ENCODE measurements at places on chromosomes 13 and 19.
A peak's percentile ranks its signal among the peaks of the same experiment; 100 is the strongest.

DNA sequence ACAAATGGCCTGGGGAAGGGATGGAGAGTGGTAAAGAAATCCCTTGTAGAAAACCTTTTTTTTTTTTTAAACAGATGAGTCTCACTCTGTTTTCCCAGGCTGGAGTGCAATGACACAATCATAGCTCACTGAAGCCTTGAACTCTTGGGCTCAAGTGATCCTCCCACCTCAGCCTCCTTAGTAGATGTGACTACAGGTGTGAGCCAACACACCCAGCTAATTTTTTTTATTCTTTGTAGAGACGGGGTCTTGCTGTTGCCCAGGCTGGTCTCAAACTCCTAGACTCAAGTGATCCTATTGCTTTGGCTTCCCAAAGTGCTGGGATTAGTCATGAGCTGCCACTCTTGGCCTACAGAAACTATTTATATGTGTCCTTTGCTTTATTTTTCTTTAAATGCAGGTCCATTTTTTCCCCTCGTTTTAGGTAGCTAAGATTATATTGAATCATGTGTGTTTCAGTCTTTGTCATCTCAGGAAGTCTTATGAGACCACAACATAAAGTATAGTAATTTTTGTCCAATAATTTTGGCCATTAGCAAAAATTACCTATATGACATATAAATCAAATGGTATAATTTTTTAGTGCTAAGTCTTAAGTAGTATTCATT is 10.5 kb downstream of the LPAR6 start:
- DNase-seq, result no peak

DNA sequence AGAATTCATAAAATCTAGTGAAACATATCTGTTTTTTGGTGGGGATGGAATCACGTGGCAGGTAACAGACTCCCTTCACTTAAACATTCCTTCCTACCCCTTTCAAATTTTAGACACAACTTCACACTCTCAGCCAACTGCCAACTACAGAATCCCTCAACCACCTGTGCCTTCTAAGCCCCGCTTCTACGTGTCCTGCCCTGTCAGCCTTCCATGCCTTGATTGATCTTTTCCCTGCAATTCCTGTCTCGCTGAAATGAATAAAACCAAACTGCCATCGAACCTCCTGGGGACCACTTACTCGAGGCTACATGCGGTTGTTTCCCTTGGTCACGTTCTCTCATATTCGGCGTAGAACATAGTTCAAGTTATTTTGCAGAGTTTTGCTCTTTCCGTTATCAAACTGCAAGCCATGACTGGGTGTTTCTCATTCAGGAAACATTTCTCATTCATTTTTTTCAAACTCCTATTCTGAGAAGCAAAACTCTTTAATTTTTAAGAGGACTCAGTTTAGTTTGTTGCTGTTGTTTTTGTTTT is 1.1 kb downstream of the ZNF625 start:
- no peak for DNase-seq

DNA sequence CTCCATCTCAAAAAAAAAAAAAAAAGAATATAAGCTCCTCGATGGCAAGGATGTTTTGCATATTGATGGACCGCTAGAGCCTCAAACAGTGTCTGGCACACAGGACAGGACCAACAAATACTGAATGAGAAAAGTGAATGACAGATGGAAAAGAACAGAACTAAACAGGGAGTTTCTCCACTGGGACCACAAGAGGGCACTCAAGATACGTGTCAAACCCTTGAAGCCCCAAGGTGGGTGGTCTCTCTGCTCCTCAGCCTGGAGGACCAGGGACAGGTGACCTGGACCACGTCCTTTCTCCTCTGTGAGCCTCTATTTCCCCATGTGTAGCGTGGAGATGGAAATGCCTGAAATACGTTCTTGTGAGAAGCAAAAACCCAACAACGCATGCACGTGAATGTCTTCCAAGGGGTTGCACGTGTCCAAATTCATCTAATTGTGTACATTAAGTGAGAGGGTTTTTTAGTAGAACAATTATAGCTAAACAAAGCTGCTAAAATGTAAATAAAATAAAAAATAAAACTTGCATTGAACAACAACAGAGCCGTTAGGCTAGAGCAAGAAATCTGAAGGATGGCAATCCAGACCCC is 5.7 kb upstream of the CDC42EP5 start:
- no peak for DNase-seq

- DNase-seq, result no peak
Observed at GRCh38 chr19:49910179-49910578, 13.5 kb upstream of the IL4I1 start.

- DNase-seq, result no peak
Observed at GRCh38 chr13:45441633-45442032, 23.1 kb upstream of the COG3 start.

DNA sequence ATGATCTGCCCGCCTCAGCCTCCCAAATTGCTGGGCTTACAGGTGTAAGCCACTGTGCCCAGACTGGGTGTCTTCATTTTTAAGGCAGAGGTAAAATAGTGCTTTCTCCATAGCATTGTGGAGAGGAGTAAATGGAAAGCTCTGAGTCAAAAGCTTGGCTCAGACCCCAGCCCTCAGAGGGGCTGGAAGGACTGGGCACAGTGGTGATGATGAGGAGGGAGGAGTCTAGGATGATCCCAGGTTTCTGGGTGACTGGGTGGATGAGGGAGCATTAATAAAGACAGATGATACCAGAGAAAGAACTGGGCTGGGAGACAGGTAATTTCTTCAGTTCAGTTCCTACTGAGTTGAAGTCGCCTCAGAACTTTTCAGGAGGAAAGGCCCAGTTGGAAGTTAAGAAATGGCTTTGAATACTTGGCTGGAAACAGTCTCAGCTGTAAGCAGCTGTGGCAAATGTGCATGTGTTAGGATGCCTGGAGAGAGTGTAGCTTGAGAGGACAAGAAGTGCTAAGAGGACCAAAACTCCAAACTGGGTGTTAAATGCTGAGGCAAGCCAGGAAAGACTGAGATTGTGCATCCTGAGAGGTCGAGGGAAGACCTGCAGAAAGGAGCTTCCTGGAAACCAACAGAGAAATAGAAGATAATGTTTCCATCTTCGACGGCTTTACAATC is 37.1 kb upstream of the MEDAG start:
- DNase-seq, result no peak

DNA sequence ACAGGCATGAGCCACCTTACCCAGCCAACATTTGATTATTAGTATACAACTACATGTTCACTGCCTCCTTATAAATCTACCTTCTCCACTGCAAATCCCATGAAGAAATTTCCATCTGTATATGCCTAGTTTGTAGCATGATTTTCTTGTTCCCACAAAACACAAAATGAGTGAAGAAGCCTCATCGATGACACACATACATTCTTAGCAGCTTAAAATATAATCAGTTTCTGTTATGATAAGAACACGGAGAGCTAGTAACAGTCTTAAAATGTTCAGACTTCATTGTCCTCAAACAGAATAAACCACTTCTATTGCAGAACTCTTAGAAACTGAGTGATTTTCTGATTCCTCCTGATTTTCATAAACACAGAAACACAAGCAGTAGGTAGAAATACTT is 740.5 kb downstream of the PCDH9 start:
- no peak for DNase-seq

DNA sequence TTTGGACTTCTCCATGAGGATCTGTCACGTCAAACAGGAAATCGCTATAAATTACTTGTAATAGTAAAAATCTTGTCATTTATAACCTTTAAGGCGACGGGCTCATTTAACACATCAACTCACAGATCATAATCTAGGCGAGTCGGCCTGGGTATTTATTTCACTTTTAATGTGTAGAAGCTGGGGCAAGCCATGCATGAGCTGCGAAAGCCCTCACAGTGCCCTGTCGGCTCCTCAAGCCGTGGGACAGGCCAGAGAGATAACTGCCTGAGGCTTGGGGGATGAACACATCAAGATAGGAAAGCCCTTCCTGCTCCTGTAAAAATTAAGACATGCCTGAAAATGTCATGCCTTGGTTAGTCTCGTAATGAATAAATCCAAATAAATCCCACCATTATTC is 30.8 kb downstream of the SOX1 start:
- DNase-seq, result no peak

DNA sequence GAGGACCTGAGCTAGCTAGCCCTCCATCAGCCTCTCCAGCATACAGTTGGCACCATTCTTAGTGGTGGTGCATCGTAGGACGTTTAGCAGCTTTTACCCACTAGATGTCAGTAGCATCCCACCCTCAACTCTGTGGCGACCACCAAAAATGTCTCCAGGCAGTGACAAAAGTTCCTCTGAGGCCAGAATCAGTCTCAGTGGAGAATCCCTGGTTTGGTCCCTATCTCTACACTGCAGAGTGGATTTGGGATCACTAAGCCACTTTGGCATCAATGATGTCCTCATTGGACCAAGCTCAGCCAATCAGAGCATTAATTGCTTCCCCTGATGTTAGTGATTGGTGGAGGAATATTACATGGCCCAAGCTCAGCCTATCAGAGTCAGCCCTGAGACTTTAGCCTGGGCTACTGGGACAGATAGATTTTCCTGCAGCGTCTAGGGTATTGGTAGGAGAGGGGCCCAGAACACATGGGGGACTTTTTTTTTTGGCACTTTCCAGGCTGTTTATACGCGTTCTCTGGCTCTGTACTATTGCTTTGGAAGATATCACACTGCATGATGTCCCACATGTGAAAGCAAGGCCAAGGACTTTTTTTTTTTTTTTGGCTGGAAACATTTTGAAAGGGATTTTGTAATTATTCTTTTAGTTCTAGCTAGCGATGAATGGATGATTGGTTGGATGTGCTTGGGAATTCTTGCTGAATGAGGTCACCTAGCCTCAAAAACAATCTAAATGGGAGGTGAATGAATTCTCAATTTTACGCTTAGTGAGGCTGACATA is 7.0 kb downstream of the TMEM221 start:
- no peak for DNase-seq

- DNase-seq, result no peak
Observed at GRCh38 chr13:110942248-110942981, 27.5 kb upstream of the ANKRD10 start.

DNA sequence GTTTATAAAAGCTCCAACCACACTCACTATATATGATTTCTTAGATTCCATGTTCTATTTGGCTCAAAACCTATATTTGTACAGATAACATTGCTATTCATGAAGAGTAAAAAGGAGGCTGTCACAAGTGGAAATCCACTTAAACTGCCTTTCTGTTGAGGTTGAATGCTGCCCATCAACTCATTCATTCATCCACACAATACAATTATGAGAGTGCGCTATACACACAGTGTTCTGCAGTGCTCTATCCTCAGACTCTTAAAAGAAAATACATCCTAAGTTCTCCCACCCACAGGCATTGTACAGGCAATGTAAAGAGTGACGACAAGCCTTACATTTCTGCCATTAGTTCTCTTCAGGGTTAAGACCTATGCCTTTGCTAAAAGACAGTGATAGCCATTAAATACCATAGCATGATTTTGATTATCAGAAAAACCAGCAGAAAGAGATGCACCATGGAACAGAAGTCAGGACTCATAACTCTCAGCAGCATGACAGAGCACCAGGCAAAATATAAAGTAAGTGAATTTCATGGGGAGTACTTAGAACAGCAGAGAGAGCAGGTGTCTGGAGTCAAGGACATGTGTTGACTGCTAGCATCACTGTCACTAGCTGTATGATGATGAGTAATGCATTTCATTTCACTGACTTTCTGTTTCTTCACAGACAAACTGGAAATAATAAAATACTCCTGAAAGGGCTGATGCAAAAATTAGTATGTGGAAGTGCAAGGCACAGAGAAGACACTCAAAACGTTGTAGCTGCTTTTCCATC is 218.0 kb downstream of the RBM26 start:
- DNase-seq, result no peak

DNA sequence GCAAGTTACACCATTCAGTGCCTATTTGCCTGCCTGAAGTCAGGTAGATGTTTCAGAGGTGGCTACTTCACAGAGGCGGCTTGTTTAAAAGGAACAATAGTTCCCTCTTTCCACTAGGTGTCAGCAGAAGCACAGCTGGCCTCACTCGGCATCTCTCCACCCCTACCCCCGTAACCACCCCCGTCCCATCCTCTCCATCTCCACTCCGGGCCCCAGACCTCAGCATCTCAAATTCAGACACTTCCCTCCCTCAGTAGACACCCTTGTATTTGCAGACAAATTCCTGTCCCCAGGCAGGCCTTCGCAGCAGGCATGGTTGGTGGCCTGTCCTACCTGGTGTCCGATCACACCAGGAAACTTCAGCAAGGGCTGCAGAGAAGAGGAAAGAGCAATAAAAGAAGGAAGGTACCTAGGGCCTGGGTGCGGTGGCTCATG is 9.1 kb upstream of the DPP9 start:
- peak; percentile 29 for DNase-seq

DNA sequence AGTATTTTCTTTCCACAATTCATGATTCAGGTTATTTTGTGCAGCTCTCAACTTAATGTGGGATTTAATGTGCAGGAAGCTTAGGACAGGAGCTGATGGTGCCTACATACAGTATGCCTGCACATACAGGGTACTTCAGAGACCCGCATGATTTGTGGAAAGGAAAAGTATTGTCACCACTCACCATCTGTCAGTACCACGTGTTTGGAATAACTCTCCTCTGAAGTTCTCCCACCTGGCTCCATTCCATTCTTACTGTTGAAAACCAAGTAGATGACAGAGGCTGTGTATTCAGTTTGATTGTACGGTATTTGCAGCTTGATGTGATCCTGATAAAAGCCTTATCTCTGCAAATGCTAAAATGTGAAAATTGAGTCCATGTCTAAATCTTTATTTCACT is 85.7 kb downstream of the ZAR1L start:
- no peak for DNase-seq

DNA sequence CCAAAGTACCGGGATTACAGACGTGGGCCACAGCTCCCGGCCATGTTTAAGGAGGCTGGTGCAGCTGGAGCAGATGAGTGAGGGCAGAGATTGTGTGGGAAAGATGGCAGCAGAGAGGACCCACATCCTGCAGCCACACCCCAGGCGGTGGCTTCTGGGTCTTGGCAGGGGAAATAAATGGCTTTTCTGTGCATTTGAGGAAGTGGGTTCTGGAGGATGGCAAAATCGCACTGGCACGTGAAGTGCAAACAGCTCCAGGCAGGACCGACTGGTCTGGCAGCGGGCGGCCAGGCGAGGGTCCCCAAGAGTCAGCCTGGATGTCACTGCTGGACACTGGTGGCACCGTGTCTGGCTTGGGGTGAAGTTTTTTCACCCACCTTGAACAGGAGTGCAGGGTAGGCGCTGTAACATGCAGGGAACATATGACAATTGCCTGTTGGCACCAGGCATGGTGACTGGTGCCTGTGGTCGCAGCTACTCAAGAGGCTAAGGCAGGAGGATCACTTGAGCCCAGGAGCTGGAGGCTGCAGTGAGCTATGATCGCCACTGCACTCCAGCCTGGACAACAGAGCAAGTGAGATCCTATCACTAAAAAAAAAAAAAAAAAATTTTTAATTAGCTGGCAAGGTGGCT is 8.4 kb downstream of the B3GNT3 start:
- no peak for DNase-seq

Data from T-helper 17 cell (primary cell).